Dermis microvascular lymphatic vessel endothelial cell (primary cell): ENCODE measurements at places on chromosomes 12 and 14. TPM values are rescaled to one million over a fixed set of nuclear protein-coding genes. Genes with fewer than 3 reads are reported as not detected.

The BRAP gene
- 12.6 and 16.9 TPM in 2 replicates for total RNA-seq

The BDKRB2 gene
- total RNA-seq, result under 0.01 and 0.26 TPM in 2 replicates

The SLC8A3 gene
- 0.13 and 0.25 TPM in 2 replicates for total RNA-seq

The ACSM4 gene
- total RNA-seq, result not detected in 2 replicates

The HCAR2 gene
- not detected in 2 replicates for total RNA-seq

The KRT82 gene
- total RNA-seq, result not detected in 2 replicates

The SPTLC2 gene
- total RNA-seq, result 60.2 and 68.7 TPM in 2 replicates

The MUCL1 gene
- total RNA-seq, result not detected in 2 replicates

The RTL1 gene
- total RNA-seq, result not detected in 2 replicates

The VRTN gene
- not detected in 2 replicates for total RNA-seq

The CLEC1A gene
- total RNA-seq, result 12.1 and 14.9 TPM in 2 replicates

The PTPN6 gene
- total RNA-seq, result 2.4 and 2.6 TPM in 2 replicates

The ZC3H10 gene
- total RNA-seq, result 2.7 and 3.3 TPM in 2 replicates

The GAS2L3 gene
- total RNA-seq, result 12.4 and 21.3 TPM in 2 replicates

The SLC48A1 gene
- total RNA-seq, result 9.2 and 9.5 TPM in 2 replicates

The CIROP gene
- not detected in 2 replicates for total RNA-seq

The RNF212B gene
- total RNA-seq, result not detected in 2 replicates

The ANKRD33 gene
- total RNA-seq, result 0.13 and 0.26 TPM in 2 replicates

The PRICKLE1 gene
- 9.0 and 16.3 TPM in 2 replicates for total RNA-seq

The KCNMB4 gene
- total RNA-seq, result 0.39 and 0.51 TPM in 2 replicates

The BORCS5 gene
- total RNA-seq, result 3.7 and 4.0 TPM in 2 replicates

The IL26 gene
- not detected in 2 replicates for total RNA-seq

The KRT1 gene
- not detected in 2 replicates for total RNA-seq

The CSAD gene
- 2.6 and 5.1 TPM in 2 replicates for total RNA-seq

The KRT2 gene
- not detected in 2 replicates for total RNA-seq

The NUP107 gene
- total RNA-seq, result 42.2 and 44.3 TPM in 2 replicates

The TMPRSS12 gene
- total RNA-seq, result not detected in 2 replicates

The KRT4 gene
- total RNA-seq, result not detected in 2 replicates

The PKP2 gene
- total RNA-seq, result 1.3 and 4.0 TPM in 2 replicates
